Eye (tissue), 1 donor: ENCODE measurements at places on chromosomes 4 and X.

GRCh38 chr4:153528705-153529485 is 62.7 kb downstream of the TMEM131L start:
- DNase-seq, result no peak

DNA sequence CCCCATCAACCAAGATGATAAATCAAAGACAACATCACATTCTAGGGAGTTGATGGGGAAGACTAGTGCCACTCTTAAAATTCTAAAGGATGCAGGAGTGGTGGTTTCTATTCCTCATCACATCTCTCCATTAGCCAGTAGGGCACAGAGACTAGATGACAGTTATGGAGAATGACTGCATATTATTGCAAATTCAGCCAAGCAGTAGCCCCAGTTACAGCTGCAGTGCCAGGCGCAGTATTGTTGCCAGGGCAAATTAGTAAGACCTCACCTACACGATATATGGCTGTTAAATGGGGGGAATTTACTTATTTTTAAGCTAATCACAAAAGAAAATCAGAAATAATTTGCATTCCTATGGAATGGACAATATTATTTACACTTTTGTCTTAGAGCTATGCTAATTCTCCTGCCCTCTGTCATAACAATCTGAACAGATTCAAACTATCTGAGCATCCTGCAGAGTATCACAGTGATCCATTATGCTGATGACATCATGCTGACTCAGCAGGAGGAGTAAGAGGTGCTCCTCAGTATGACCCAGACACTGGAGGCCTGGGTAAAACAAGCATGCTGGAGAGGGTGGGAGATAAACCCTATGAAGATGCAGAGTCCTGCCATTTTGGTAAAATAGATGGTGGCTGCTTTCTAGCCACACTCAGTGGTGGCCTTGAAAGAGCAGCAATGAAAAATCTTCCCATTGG is 24.7 kb downstream of the ETNPPL start:
- no peak for DNase-seq

DNA sequence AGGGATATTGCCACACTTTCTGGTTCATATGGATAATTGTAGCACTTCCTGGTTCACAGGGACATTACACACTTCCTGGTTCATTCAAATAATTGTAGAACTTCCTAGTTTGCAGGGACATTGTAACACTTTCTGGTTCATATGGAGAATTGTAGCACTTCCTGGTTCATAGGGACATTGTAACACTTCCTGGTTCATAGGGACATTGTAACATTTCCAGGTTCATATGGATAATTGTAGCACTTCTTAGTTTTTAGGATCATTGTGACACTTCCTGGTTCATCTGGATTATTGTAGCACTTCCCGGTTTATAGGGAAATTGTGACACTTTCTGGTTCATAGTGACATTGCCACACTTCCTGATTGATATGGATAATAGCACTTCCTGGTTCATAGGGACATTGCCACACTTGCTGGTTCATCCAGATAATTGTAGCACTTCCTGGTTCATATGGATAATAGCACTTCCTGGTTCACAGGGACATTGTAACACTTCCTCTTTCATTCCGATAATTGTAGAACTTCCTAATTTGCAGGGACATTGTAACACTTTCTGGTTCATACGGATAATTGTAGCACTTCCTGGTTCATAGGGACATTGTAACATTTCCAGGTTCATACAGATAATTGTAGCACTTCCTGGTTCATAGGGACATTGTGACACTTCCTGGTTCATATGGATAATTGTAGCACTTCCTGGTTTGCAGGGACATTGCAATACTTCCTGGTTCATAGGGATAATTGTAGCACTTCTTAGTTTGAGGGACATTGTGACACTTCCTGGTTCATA is 59.2 kb upstream of the CD99 start:
- peak; percentile 7 for DNase-seq

- no peak for DNase-seq
Observed at GRCh38 chrX:106952089-106952488, 31.9 kb downstream of the CLDN2 start.

GRCh38 chrX:153867671-153868070 is 18.3 kb downstream of the L1CAM start:
- no peak for DNase-seq

DNA sequence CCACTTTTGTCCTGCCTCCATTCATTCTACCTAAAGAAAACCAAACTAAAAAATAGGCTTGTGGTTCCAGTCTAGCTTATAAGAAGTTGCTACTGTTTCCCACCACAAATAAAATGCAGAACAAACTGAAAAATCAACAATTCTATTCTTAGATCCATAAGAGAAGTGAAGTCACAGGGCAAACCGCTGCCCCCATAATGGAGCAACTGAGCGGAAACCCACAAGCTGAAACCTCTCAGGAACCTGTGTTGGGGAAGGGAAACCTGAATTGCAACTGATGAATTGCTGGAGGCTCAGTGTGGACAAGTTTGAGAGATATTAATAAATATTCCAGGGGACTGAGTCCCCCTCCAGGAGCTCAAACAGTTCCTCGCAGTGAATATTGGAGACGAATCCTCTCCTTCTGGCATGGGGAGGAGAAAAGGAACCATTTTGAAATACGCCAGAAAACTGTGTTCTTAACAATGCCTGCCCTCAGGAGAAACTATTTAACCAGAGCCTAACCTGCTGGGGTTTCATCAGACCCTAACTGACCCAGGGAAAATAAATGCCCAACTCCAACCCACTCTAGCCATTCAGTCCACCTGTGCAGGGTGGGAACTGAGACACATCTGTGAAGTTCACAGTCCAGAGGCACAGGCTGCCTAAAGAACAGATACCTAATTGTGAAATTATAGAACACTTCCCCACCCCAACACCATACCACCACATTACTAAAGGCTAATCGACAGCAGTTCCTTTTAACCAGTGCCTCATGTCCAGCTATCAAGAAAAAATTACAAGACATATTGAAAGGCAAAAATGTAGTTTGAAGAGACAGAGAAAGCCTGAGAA is 22.8 kb upstream of the SH3RF1 start:
- DNase-seq, result no peak

- DNase-seq, result peak; percentile 67
Observed at GRCh38 chr4:108360754-108361445, 192.2 kb upstream of the LEF1 start.

DNA sequence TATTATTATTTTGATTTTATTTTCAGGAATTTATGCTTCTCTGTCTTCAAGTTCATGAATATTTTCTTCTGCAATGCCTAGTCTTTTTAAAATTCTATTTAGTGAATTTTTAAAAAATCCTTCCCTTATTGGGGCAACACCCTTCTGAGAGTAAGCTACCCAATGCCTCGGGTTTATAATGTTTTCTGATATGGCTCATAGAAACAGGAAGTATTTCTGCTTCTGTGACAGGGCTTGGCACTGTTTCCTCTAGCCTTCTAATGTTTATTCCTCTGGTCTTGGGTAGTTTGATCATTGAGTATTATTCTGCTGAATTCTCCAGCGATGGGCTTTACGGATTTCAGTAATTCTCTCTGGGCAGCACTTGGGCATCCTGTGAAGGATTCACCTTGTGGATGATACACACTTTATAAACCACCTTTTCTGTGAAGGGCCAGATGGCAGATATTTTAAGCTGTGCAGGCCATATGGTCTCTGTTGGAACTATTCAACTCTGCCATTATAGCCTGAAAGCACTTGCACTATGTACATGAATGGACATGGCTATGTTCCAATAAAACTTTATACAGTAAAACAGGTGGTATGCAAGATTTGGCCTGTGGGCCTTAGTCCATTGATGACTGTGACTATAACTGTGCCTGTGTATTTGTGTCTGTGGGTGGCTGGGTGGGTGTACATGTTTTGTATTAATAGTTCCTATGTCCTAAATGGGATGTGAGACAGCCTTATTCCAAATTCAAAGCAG is 95.9 kb upstream of the FAT1 start:
- DNase-seq, result no peak

- no peak for DNase-seq
Observed at GRCh38 chr4:70997546-70997945, 4.1 kb downstream of the DCK start.

GRCh38 chrX:43836435-43837184 is 45.6 kb downstream of the MAOB start:
- peak; percentile 50 for DNase-seq

- no peak for DNase-seq
Observed at GRCh38 chr4:162350331-162350730, 186.5 kb upstream of the FSTL5 start.

- DNase-seq, result no peak
Observed at GRCh38 chrX:118632862-118633261, 94.5 kb upstream of the IL13RA1 start.

DNA sequence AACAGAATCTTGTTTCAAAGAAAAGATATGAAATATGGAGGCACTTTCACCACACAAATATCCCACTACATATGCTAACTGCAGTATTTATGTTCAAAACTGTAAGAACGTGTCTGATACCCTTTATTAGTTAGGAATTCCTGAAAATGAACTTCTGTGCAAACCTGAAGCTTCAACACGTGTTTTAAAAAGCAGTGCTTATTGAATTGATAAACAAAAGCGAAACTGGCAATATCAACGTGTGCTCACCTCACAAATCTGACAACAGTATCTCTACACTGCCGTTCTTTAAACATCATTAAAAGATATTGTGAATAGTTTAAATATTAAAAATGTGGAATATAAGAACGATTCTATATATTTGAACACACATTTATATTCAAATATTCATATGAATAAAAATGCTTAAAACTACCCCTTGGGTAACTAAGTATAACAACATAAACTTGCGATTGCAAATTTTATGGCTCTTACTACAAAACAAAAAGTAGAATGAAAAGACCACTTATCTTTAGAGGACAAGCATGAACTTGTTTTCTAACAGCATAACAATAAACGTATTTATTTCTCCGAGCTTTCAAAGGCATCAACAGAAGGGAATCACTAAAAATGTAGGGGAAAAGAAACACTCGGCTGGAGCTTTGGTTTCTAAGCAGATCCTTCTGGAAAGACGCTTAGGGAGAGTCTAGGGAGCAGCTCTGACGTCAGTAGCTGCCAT is at the start of gene LRP2BP:
TSS of gene LRP2BP (minus strand) at position 687 of the 718 bp plus-strand sequence. CDS start 17,738 bp downstream, outside the sequence.
- DNase-seq, result peak; percentile 27

DNA sequence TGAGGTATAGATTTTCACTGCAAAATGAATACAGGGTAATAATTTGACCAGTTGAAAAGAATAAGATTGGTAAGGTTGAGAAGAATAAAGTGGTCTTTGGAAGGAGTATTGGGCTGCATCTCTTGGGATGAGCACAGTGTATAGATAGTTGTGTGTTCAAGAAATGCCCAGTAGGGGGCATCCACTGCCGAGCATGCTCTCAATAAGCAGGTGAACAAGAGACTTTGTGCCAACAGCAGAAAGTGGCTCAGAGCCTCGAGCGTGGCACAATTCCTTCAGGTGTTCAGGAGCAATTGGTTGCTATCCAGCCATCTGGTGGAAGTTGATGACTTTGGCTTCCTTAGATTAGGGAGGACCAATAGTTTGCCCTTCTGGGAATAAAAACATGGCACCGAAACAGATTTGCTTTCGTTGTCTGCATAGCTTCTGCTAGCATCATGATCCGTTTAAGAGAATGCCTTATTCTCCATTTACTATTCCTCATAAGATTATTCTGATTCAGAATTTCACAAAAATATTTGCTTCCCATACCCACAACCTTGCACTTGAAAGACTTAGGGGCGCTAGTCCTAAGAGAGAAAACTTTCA is 258.1 kb upstream of the NEIL3 start:
- DNase-seq, result no peak

DNA sequence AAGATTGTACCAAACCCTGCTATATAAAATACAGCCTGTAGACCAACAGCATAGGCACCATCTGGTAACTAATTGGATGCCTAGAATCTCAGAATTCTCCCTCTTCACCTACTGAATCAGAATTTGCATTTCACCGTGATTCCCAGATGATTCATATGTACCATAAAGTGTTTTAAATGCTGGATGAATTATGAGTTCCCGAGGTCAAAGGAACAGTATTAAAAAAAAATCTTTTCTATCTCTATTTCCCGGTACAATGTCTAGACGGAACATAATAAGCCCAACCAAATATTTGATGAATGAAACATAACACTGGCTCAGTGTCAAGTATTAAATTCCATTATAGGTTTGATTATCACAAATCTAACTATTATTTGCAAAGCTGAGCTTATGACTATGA is 280.0 kb downstream of the ANKRD50 start:
- DNase-seq, result no peak
